A549 (cell line): ENCODE measurements at places on chromosomes 16 and 17.

- DNase-seq = no peak
Measured at GRCh38 chr17:81593105-81593871, 41.1 kb upstream of the FAAP100 start.

DNA sequence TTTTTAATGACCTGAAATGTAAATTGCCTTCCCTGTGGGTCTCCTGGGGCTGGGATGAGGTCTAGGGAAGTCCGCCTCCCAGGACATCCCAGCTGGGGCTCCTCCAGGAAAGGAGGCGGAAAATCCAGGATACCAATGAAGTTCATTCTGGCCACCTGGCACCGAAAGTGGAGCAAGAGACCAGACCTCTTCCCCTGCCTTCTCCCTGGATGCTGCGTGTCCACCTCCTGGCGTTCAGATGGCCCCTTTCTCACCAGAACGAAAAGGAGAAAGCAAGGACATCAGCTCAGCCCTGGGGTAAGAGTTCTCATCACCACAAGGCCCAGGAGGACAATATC is 20.4 kb downstream of the RBFOX3 start:
- DNase-seq = no peak

DNA sequence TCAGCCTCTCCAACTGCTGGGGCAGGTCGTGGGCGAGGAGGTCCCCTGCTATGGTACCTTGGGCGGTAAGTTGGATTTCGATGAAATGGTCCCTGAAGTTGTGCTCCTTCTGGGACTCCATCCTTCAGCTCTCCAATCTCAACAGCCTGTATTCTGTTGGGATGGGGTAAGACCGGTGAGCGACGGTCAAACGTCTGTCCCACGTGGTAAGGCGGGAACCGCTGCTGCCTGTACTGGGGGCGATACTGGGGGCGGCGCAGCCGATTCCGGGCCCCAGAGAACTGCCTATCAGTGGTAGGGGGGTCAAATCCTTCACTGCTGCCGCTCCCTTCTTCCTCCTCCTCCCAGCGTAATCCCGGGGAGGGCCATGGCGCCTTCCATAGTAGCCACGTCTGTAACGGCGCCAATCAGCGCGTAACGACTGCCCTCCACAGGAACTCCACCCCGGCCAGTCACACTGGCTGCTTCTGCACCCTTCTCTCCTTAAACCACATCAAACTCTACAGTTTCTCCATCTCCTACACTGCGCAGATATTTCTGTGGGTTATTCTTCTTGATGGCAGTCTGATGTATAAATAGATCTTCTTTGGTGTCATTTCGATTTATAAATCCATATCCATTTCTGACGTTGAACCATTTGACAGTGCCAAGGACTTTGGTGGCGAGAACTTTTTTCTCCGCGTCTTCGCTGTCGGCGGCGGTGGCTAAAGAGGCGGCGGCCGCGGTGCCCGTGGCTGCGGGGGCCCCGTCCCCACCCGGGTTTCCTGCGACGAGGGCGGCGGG is 41.1 kb downstream of the AHSP start:
- DNase-seq = no peak

DNA sequence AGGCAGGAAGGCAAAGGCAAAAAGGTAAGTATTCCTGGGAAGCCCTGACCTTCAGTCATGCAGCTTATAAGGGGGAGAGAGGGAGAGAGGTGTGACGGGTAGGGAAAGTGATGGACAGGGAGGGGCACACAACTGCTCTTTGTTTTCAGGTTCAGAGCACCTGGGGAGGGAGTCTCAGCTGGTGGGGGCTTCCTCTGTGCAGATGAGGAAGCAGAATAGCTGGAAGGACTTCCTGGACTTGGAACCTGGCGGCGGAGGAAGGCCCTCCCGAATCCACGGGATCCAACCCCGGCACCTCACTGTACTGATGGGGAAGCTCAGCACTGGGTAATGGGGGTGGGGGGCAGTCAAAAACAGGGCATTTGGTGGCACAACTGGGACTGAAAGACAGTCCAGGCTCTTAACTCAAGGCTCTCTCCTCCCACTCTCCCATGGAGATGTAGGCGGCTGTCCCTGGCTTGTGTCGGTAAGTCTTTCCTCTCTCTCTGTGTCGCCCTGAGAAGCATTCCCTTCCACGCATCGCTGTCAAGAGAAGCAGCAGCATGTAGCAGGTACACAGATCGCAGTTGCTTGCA is 11.9 kb upstream of the PITPNM3 start:
- no peak for DNase-seq

DNA sequence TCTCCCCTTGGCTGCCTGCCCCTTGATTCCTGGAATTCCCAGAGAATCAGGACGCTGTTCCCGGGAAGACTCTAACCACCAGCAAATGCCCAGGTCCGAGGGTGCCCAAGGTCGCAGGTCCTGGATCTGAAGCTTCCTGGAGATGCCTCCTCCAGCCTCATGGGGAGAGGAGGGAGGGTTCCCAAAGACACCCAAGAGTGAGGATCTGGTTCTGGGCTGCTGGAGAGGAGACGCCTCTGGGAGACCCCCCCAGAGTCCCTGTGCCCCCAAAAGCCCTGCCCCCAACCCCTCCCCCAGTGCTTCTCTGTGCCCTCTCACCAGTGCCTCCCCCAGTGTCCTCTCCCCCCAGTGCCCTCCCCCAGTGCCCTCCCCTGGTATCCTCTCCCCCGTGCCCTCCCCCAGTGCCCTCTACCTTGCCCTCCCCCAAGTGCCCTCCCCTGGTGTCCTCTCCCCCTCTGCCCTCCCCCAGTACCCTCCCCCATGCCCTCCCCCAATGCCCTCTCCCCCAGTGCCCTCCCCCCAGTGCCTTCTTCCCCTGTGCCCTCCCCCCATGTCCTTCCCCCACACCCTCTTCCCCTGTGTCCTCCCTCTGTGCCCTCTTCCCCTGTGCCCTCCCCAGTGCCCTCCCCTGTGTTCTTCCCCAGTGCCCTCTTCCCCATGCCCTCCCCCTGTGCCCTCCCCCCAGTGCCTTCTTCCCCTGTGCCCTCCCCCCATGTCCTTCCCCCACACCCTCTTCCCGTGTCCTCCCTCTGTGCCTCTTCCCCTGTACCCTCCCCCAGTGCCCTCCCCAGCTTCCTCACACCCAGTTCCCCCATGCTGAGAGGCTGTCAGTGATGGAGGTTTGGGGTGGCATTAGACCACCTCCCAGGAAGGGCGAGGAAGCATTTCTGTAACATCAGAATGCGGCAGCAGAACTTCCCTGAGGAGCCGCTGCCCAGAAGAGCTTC is 6.3 kb upstream of the SECTM1 start:
- DNase-seq = peak; percentile 62

DNA sequence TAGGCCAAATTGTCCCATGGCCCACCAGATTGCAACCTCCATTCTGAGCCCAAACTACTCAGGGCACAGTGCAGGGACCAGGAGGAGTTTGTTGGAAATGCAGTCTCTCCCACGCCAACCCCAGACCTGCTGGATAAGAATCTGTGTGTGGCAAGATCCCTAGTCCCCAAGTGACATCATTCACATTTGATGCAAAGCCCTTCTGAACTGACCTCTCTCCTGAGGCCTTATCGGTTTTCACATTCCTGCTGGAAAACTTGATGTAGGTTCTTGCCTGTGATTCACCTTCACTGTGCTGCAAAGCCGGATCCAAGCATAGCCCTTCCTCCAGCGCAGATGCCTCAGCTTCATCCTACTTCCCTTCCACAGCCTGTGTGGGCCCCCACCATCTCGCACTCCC is 6.6 kb upstream of the SHCBP1 start:
- DNase-seq = no peak

DNA sequence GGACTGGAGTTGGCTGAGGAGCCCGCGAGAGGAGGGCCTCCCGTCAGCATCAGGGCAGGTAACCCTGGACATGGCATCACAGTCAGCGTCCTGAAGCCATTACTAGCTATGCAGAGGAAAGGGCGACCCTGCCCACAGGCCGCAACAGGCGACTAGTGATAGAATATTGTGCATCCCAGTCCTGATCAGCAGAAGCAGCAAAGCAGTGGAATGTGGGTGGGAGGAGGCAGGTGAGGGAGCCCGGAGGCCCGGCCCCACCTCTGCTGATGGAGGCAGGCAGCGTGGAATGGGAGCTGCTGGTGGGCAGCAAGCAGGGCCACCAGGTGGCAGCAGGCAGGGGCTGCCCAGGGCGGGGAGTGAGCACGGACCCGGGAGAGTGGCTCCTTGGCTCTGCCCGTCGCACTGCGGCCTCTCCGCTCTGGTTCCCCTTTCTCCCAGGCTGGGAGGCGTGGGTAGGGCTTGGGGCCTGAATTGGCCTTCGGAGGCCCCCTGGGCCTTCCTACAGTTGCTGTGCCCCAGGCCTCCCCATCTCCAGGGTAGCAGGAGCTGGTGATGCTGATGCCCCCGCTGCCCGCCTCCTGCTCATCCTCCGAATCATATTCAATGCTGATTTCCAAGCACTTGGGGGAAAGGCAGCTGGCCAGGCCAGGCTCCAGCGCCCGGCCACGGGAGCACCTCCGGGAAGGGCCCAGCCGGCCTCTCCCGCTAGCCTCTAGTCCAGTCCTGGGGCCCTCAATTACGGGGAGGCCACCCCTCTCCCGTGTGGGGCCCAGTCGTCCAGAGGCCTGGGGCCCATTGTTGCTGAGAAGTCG is 20.2 kb downstream of the TSPOAP1 start:
- peak; percentile 46 for DNase-seq

DNA sequence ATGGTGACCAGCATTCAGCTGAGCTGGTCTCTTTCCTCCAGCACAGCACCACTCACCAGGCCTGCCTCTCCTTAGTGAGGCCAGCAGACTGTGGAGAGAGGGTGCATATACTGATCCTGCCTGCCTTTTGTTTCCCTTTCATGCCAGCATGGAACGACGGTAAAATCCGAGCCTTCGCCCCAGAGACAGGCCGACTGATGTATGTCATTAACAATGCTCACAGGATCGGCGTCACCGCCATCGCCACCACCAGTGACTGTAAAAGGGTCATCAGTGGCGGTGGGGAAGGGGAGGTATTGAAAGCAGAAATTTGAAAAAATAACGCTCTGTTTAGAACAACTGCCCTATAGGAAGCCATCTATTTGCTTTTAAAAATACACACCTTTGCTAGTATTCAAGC is 12.6 kb upstream of the USP43 start:
- DNase-seq = no peak
